ENCODE measurements at places on chromosomes 5 and 9.

- DNase-seq: no peak
Measured at GRCh38 chr5:95631991-95632675, 12.2 kb downstream of the GPR150 start.

GRCh38 chr9:95211028-95211427 is 106.5 kb downstream of the FANCC start:
- DNase-seq: no peak

DNA sequence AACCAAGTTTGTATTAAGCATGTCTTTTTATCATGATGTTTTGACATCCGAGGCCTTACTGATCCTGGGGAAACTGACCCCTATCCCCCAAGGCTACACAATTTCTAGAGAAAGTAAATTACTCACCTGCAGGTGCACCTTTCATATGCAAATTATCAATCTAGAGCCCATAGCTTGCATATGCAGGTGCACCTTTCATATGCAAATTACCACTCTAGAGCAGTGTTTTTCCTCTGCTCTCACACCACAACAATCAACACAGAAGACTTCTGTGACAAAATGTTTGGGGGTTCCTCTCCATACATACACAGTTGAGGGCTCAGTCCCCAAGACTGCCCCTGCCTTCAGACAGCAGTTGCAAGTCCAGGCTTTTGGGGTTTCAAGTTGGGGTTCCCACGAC is 203.7 kb upstream of the RORB start:
- DNase-seq: no peak

- no peak for DNase-seq
Measured at GRCh38 chr9:89295400-89295799, 15.6 kb upstream of the CKS2 start.

GRCh38 chr5:6659941-6660684 is 26.9 kb downstream of the SRD5A1 start:
- no peak for DNase-seq

DNA sequence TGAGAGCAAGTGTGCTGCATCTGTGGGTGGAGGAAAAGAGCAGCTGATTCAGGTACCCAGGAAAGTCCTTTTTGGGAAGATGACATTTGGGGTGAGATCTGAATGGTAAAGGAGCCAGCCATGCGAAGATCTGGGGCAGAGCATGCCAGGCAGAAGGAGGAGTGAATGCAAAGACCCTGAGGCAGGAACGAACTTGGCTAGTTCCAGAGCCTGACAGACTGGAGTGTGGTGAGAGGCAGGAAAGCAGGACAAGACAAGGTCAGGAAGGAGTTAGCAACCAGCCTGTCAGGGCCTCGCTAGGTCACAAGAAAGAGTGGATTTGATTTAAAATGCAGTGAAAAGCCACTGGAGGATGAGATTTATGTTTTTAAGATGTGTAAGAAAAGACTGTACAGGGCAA is 28.2 kb downstream of the RGS7BP start:
- DNase-seq: no peak

DNA sequence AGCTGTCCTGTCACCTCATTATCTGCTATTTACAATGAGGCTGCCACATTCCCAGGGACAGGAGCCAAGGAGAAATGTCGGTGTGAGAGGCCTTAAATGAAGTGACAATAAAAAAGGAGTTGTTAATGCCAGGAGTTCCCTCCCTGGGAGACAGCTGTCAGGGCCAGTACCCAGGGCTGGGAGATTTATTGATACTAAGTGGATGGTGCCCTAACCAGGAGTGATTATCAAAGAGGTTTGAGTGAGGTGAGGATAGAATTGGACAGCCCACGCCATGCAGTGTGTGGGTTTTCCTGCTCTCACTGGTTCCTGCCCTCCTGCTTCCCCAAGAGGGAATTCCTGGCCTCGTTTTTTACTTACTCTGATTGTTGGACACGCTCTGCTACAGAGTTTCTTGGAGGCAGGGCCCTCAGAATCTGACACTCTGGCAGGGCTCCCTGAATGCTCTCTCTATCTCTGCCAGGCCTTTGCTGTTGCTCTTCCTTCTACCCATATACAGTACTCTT is 150.8 kb downstream of the GRIA1 start:
- no peak for DNase-seq

DNA sequence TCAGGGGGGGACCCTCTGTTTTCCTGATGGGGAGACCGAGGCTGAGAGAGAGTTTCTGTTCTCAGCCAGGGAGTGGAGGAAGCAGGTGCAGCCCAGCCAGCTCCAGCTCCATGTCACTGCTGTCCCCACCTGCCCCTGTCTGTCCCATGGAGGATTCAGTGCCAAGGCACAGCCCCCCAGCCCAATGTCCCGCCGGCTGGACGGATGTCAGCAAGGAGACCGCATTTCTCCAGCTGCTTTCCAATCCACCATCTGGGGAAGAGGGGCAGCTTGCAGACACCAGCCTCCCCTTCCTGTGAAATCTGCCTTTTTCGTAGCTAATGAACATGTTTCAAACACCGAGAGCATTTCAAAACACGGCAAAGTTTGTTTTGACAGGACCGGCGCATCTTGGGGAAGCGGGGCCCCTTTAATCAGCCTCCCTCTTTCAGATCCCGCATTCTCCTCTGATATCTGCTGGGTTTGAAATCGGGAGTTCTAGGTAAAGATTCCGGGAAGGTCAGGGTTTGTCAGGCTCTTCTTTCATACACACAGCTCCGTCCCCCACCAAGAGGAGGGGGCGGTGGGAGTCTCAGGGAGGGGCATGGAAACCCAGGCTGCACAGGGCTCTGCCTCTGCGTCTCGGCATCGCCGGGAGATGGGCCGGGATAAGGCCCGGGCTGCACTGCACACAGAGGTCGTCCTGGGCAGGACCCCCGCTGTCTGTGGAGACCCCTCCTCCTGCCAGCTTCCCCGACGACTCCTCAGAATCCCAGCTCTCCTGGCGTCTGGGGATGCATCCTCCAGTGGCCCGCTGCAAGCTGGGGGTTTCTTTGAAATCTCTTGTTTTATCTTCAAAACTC is 74.8 kb downstream of the NEK6 start:
- no peak for DNase-seq

- no peak for DNase-seq
Measured at GRCh38 chr9:13022756-13023155, 247.9 kb downstream of the LURAP1L start.
